ENCODE measurements at places on chromosomes 1 and 21.

- peak; percentile 22 for DNase-seq
Observed at GRCh38 chr1:37930246-37931101, 16.4 kb downstream of the INPP5B start.

GRCh38 chr1:21318714-21319159, 28.5 kb upstream of the ECE1 start:
- DNase-seq, result no peak

- no peak for DNase-seq
Observed at GRCh38 chr1:226751703-226752102, 12.6 kb upstream of the ITPKB start.

- no peak for DNase-seq
Observed at GRCh38 chr1:156590326-156591180, 1.0 kb upstream of the NAXE start.

DNA sequence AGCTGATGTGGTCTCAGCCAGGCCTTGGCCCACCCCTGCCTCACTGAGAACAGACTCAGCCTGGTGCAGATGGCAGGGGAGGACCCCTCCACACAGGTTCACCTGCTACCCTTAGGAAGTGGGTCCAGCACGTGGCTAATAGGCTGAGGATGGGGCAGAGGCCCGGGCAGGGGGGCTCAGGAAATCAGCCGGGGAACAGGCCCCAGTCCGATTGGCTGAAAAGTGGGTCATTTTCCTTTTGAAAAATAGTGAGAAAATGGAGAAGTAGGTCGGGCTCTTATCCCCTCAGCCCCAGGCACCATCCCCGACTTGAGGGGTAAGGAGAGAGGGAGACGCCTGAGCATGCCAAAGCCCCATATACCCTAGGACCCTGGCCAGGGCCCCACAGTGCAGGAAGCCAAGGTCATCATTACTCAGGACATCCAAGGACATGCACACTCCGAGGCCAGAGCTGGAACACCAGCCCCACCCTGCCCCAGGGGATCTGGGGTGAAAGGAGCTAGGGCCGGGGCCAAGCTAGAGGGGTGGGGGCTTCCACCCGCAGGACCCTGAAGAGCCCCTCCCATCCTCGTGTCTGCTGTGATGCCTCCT, 11.0 kb downstream of the DLGAP3 start:
- DNase-seq, result no peak

Measured in PC-3 (cell line).